ENCODE measurements at places on chromosomes 3 and 15.

- no peak overlapping the region for H3K4me3 ChIP-seq
- H3K4me1 ChIP-seq, result no peaks in the 10 kb centered on the region
- no peak overlapping the region for H3K27ac ChIP-seq
- DNase-seq, result no peak
- H3K27me3 ChIP-seq, result no peaks in the 10 kb centered on the region
These were observed 32.2 kb downstream of the MCTP2 start for GRCh38 chr15:94263341-94264273.

- H3K27me3 ChIP-seq, result no peaks in the 10 kb centered on the region
- no peak for DNase-seq
- no peaks in the 10 kb centered on the region for H3K4me1 ChIP-seq
- no peak overlapping the region for H3K4me3 ChIP-seq
- no peak overlapping the region for H3K27ac ChIP-seq
These were observed 260.2 kb downstream of the CGGBP1 start for GRCh38 chr3:87798567-87798947.

- no peaks in the 10 kb centered on the region for H3K36me3 ChIP-seq
- no peak for DNase-seq
- H3K4me1 ChIP-seq, result no peaks in the 10 kb centered on the region
- H3K27me3 ChIP-seq, result no peaks in the 10 kb centered on the region
- no peak overlapping the region for H3K27ac ChIP-seq
These were observed 1.4 kb downstream of the PARP14 start for GRCh38 chr3:122681974-122682409.

DNA sequence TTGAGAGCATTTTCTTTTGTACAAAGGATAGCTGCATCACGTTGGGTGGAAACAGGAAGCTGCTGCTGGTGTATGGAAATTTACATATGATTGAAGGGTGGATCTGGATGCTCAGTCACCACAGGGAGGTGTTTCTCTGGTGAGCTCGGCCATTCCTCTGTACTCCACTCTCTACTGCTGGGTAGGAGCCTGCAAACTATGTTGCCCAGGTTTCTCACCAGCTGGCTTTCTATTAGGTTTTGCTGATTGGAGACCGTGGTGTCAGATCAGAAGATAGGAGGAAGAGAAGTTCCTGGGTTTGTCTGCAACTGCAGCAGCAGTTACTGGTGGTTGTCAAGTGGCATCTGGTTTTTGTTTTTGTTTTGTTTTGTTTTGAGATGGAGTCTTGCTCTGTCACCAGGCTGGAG lies 61.7 kb downstream of the TAMM41 start:
- no peaks in the 10 kb centered on the region for H3K27me3 ChIP-seq
- H3K36me3 ChIP-seq, result no peaks in the 10 kb centered on the region
- no peaks in the 10 kb centered on the region for H3K4me1 ChIP-seq
